ENCODE measurements at places on chromosomes 7 and 10.
A peak's percentile ranks its signal among the peaks of the same experiment; 100 is the strongest.

DNA sequence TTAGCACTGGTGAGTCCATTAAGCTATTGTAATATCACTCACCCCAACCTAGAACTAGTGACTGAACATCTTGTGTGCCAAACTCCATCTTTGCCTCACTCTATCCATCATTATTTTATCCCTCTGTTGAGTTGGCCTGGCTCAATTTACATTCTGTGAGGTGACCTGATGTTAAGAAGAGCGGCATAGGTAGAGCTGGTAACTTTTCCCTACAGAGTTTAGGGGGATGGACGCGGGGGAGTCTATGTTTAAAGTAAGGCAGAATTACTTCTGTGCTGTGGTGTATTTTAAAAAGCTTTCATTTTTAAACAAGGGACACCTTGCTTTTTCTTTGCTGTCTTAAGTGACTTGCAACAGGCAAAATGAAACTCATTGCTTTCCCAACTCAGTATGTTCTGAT, 186.3 kb downstream of the CREB5 start:
- DNase-seq = no peak

- no peak for DNase-seq
These were observed 343.3 kb downstream of the FRMD4A start for GRCh38 chr10:13987446-13987845.

- peak; percentile 8 for DNase-seq
These were observed 99.2 kb downstream of the DLG5 start for GRCh38 chr10:77827366-77827765.

- DNase-seq = no peak
These were observed 19.7 kb upstream of the PON2 start for GRCh38 chr7:95454438-95455045.

GRCh38 chr7:124649397-124650014, 116.1 kb downstream of the GPR37 start:
- DNase-seq = peak; percentile 75

DNA sequence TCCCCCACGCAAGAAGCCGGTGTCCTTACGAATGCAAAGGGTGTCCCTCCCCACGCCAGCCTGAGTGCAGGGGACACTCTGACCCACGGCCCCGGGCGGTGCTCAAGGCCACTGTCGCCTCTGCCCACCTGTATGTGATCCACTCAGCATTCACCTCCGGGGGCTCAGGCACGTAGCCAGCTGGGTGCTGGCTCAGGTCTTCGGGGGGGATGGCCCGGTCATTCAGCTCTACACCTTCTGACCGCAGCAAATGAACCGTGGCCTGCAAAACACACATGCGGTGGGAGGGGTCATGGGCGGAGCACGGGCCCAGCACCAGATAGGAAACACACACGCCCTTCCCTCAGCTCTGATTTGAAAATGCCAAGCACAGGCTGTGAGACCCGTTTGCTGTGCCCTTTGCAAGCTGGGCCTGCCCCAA, 25.9 kb downstream of the CFAP46 start:
- DNase-seq = no peak

DNA sequence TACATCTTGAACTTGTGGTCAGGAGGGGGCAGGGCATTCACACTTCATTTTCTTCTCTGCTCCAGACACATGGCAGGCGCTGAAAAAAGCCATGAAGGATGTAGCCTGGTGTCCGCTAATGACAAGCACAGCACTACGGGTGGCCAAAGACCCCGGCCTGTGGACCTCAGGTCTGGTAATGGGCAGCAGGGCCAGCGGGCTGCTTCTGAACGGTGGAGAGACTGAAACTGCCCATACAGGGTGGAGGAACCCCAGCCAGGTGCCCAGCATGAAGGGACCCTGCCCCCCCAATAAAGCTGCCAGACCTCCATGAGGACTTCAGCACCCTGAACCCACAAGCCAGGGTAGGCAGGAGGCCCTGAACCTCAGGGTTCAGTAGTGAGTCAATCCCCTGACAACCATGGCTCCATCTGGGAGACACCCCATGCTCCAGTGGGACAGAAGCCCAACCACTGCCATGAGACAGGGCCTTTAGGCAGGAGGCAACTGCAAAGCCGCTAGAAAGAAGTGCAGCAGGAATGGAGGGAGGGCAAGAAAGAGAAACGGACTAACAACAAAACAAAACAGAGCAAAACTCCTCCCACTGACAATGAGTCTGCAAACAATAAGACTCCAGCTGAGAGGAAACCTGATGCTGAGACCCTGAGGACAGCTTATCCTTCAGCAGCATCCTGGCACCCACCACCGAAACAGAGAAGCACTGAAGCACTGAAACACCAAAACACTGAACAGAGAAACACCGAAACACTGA, 140.2 kb upstream of the PPP2R2D start:
- DNase-seq = no peak

DNA sequence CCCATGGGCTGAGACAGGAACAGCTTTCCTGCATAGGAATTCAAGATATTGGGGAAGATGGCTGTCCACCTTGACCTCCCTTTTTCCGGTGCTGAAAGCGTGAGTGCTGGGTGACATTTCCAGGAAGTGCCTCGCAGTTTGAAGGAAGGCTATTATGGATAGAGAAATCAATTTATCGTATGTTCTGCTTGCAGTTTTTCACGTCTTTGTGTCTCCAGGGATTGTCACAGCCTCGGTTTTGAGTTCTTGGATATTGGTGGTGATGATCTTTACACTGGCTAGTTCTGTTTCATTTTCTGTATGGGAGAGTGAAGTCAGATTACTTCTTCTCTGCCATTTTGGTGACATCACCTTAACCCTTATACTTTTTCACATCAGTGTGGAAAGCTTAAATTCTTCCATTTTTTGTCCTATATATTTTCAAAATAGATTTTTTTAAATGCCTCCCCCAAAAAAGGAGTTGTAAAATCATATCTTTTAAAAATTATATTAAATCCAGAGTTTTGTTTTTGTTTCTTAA, 102.5 kb upstream of the APBB1IP start:
- DNase-seq = no peak

All from OCI-M1 (cell line).